ENCODE measurements at places on chromosomes 4 and X.

DNA sequence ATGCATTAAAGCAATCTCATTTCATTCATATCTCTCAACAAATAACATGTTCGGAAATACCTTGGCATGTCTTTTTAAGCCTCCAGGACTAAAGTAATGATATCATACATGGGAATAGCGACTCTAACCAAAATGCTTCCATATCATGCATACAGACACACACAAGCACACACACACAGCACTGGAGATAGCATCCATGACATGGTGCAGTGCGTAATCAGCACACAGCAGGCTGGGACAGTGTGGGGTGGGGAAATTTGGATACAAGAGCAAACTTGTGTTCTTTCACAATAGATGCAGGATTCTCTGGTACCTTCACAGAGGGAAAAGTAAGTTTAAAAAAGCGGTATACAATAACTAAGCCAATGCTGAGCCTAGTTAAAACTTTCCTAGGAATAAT is 132.3 kb upstream of the HPGD start:
- no peak for DNase-seq

- no peak for DNase-seq
Observed at GRCh38 chrX:13535376-13536165, 33.8 kb upstream of the EGFL6 start.

- DNase-seq: no peak
Observed at GRCh38 chr4:113339430-113339813, 290.0 kb downstream of the ANK2 start.

- no peak for DNase-seq
Observed at GRCh38 chr4:120156120-120156718, 89.6 kb upstream of the MAD2L1 start.

DNA sequence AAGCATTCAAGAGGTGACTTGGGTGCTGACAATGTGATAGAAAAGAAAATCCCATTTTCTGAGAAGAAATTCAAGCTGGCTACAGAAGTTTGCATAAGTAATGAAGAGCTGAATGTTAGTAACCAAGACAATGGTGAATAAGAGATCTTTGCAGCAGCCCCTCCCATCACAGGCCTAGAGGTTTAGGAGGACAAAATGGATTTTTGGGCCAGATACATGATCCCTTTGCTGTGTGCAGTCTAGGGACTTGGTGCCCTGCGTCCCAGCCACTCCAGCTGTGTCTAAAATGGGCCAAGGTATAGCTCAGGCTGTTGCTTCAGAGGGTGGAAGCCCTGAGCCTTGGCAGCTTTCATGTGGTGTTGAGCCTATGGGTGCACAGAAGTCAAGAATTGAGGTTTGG is 107.0 kb upstream of the EPHA5 start:
- DNase-seq: no peak

DNA sequence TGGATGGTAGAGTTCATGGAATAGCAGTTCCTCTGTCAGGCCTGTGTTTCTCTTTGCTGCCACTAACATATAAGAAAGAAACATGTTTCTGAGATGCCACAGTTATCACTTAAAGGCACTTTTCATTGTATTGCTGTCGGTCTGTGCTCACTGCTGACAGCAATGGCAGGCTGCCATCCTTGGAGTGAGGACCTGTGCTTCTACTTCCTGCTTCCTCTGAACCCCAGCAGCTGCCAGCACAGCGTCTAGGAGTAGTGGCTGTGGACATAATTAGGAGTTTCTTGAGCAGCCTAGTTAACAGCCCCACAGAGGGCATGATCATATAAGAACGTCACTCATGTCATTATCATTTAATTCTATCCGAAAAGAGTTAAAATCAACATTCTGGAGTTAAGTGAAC is 30.5 kb downstream of the F11 start:
- DNase-seq: no peak

GRCh38 chr4:84498935-84499623 is at the start of gene NKX6-1:
Gene NKX6-1, minus strand, starts transcription at chr4:84499292. Its CDS starts 1,064 bp downstream, at chr4:84498228.
- DNase-seq: no peak

DNA sequence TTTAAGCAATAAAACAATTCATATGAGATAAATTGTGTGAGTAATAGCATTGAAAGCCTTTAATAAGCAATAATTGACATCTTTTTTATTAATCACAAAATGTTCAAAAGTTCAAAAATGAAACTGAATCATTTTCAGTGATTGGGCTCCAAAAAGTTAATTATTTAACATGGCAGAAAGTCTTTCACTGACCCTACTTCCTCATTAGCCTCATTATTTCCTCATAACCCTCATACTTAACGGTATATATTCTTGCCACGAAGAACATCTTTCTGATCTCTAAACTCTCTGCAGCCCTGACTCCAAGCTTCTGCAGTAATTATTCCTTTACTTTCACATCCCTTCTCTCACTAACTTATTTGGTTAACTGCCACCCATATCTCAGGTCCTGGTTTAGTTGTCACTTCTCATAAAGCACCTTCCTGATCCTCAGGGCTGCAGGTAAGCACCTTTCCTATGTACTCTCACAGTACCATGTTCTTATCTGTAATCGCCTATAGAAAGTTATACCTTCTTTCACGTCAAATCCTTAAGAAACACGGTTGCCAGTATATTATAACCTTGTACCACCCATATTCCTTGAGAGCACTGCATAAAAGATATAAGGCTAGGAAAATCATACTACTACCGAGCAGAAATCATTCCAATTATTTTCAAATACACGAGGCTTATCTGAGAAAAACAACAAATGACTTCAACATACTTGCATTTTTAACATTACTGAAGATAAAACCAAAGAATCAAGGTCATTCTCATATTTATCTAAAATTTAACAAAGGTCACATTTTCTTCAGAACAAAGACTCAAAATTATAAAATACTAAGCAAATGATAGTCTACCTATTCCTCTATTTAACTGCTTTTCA is 72.2 kb downstream of the PPP3CA start:
- no peak for DNase-seq

GRCh38 chr4:90240333-90240732 is 113.1 kb downstream of the CCSER1 start:
- no peak for DNase-seq

- DNase-seq: no peak
Observed at GRCh38 chrX:109533631-109534030, 3.0 kb upstream of the NXT2 start.

- DNase-seq: no peak
Observed at GRCh38 chr4:114012749-114013148, 33.3 kb upstream of the ARSJ start.
